ENCODE measurements at places on chromosomes 13 and 19.

- DNase-seq, result no peak
Measured at GRCh38 chr19:35476149-35476548, 14.1 kb downstream of the KRTDAP start.

- no peak for DNase-seq
Measured at GRCh38 chr13:25466880-25467279, 95.1 kb downstream of the ATP8A2 start.

DNA sequence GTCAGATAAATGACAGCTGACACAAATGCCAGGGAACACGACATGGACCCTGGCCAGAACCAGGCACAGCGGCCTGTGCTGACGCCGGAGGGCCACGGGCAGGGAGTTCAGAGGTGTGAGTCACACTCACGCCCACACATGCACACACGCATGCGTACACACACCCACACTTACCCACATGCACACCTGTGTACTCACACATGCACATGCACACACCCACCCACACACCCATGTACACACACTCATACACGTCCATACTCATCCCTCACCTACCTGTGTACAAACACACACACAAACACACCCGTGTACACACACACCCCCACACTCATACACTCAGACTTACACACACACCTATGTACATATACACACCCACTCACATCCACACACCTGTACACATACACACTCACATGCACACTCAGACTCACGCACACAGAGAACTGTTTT is 40.4 kb downstream of the MLLT1 start:
- DNase-seq, result peak; percentile 34

DNA sequence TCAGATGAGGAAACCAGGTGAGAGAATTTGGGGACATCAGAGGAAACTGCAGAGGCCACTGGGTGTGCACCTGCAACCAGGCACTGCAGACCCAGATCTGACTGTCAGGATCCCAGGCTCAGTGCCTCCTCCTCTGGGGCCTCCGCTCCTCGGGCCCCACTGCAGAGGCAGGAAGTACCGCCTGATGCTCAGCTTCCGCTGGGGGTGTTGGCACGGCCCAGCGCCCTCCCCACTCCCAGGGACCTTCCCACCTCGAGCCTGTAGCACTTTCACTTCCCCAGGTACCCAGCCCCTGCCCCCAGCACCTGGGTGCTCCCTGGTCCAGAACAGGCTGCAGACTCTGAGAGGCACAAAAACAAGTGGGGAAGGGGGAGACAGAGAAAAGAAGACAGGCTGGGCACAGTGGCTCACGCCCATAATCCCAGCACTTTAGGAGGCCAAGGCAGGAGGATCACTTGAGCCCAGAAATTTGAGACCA is 1.4 kb upstream of the CD37 start:
- no peak for DNase-seq

DNA sequence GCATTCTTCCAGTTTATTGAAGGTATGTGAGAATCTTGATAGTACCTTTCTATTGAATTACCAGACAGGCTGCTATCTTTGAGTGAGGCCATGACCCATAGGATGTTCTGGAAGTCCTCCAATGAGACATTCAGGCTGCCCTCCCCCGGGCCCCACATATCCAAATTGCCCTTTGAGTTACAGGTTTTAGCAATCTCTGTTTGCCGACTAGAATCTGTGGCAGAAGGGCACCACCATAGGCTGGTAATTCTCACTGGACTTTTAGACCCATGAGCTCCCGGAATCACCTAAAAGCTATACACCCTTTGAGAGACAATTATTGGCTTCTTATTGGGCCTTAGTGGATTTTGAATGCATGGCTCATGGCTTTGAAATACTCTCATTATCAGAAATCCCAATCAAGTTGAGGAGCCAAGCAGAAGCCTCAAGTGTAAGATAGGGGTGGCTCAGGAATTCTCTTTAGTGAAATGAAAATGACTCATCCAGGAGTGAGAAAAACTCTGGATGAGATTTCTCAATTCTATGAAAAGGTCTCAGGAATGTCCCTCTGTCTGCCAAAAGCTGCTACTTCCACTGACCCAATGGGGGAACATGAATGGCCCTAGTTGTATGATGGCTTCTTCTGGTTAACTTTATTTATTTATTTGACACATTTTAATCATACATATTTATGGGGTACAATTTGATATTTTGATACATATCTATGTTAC is 172.1 kb upstream of the CSNK1A1L start:
- DNase-seq, result no peak

DNA sequence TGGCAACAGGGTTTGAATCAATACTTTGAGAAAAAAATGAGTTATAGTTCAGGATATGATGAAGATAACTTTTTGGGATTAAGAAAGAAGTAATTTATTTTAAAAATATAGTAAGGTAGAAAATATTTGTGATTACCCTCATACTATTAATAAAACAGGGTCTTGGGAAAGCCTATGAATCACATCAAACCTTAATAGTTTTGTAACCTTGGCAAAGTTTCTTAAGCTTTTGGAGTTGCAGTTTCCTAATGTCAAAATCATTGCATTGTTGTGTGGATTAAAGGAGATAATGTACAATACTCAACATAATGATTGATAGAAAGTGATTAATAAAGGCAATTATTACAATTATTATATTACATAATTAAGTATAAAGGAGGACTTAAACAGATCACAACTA is 149.0 kb downstream of the LMO7 start:
- no peak for DNase-seq
